Mesothelial cell of epicardium (in vitro differentiated cells): ENCODE measurements at places on chromosomes 12 and 14. TPM values are rescaled to one million over a fixed set of nuclear protein-coding genes. Genes with fewer than 3 reads are reported as not detected.
A peak's percentile ranks its signal among the peaks of the same experiment; 100 is the strongest.

DNA sequence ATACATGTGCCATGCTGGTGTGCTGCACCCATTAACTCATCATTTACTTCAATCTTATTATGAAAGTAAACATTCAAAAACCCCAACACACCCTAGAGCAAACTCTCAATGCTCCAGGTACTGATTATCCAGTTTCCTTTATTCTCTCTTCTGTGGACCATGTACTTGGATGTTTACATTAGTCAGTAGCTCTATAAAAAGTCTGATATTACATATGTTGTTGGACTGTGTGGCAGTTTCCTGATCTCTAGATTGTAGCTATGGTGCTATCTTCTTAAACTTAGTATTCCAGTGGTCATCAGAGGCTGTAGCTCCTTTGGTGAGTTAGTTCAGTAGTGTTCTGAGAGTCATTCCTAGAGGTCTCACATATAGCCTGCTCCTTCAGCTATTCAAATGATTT, 25.1 kb upstream of the ITGA5 start:
- DNase-seq = no peak

- no peak for DNase-seq
Measured at GRCh38 chr12:46811185-46811584, 14.6 kb downstream of the SLC38A4 start.

DNA sequence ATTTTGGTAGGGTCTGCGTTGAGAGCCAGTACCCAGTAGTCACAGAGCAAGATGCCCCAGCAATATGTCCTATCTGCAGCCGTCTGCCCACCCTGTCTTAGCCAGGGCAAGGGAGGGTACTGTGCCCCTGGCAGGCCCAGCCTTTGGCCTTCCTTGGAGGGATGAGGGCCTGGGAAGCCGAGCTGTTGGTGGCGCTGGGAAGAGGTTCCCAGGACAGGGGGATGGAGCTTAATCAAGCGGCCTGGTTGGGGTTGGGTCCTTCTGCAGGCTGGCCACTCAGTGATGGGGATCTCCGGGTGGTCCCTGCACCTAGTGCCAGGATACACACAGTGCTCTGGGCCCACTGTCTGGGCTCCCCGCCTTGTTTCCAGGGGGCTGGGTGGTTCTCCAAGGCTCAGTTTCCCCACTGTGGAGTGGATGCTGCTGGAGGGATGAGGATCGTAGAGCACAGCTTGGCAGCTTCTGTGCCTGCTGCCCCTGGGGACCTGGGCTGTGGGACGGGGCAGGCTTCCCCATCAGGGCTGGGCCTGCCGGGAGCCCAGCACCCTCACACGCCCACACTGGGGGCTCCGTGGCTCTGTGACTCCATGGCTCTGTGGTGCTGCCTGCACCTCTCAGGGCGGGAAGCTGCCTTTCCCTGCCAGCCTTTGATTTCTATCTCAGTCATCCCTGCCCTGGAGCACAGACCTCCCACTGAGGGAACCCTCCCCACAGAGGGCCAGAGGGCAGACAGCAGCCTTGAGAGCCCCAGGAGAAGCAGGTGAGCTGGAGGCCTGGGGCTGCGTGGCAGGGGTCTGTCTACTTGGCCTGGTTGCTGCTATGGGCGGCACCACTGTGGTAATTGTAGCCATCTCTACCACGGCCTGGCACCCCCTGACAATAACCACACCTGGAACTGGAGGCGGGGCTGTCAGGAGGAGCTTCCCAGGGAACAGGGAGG, 357.0 kb downstream of the TMEM121 start:
- DNase-seq = peak; percentile 27

- DNase-seq = no peak
Measured at GRCh38 chr12:27008081-27008480, 6.1 kb downstream of the TM7SF3 start.

GRCh38 chr12:20404576-20405346, 36.4 kb downstream of the PDE3A start:
- DNase-seq = no peak

Gene MYO1H
- total RNA-seq = not detected in 3 replicates

DNA sequence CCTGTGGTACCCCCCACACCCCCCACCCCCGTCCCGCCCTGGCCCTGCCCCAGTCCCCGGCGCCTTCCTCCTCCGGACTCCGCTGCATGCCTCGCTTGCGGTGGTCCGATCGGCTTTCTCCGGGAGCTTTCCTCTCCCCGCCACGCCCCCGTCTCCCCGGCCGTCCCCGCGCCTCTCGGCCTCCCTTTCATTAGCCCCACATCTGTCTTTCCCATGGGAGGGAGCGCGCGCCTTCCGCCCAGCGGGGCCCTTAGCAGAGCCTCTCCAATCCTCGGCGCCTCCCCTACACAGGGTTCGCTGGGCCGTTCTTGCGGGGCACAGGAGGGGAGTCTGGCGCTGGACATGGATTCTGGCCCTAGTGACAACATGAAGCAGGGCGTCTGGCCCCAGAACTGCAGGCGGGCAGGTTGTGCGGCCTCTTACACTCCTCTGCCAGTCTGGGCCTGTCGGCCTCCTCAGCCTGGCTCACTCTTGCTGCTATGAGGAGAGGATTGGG, 1.5 kb upstream of the EFS start:
- DNase-seq = peak; percentile 88

DNA sequence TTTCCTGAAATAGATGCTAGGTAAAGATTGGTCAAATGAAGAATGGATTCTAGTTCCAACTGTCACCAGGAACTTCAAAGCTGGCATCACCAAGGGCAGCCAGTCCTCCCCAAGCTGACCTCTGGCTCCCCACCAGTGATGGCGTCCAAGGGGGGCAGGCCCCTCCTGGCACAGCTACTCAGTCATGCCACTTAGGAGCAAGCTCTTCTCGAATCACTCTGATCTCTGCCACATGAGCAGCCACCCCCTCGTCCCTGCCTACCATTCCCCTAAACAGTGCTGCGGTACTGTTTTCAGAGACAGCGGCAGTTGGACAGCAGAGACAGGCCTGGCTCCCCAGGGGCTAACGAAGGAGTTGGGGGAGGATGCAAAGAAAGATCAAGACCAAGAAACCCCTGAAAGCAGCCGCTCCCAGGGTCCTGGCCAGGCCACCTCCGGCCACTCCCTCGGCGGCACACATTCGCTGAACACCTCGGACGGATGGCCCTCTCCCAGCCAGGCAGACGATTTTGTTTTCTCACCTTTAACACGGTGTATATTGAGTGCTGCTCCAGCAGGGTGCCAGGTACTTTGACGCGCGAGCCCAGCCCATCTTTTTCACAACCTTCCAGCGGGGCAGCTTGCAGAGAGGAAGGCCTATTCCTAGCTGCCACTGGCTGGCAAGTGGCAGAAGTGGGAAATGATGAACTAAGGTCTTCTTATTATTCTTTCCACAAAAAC, 47.4 kb downstream of the ARL6IP4 start:
- DNase-seq = no peak

Gene PLA2G1B
- not detected in 3 replicates for total RNA-seq

Gene ABCC9
- total RNA-seq = 1.00 to 1.6 TPM (median 1.4 TPM) in 3 replicates

Gene LRTM2
- total RNA-seq = 0.45 to 0.47 TPM in 2 of 3 replicates, not detected in the other

- DNase-seq = no peak
Measured at GRCh38 chr12:119838826-119839600, 38.1 kb downstream of the CIT start.

- no peak for DNase-seq
Measured at GRCh38 chr12:105569886-105570285, 239.4 kb downstream of the C12orf75 start.

Gene NRIP2
- 0.14 TPM in 1 of 3 replicates, not detected in the others for total RNA-seq

DNA sequence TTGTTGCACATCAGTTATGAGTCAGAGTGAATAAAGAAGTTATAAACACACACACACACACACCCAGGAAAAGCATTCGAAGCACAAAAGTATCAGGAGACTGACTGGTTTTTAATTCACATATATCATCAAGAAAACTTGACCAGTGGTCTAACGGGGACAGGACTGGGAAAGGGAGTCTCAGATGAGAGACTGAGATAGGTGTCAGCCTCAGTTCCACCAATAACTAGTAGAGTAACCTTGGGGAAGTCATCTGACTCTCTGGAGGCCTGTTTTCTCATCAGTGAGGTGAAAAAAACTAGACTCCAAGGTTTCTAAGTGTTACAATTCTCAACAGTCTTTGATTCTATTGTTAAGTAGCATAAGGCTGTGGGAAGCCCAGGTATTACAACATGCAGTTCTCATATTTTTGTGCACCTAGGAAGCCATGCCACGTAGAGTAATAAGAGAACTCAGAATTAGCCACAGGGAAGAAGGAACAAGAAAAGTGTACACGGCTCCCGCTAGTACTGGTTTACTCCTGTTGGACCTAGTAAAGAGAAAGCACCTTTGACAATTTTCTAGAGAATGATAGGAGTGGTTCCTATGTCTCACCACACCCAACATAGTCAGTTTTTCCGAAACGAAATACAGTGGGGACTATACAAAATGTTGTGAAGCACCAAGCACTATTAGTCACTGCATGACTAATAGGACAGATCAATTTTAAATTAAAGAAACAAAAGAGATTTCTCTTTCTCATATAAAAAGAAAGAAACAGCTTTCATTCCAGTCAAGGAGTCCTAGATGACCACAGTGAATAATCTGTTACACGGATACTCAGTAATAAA, 5.0 kb downstream of the PPTC7 start:
- no peak for DNase-seq

Gene ARHGEF25
- total RNA-seq = 60.4 to 65.0 TPM (median 62.4 TPM) in 3 replicates

Gene KERA
- 0.09 TPM in 1 of 3 replicates, not detected in the others for total RNA-seq

GRCh38 chr12:106791531-106791930, 17.0 kb downstream of the RIC8B start:
- DNase-seq = no peak

DNA sequence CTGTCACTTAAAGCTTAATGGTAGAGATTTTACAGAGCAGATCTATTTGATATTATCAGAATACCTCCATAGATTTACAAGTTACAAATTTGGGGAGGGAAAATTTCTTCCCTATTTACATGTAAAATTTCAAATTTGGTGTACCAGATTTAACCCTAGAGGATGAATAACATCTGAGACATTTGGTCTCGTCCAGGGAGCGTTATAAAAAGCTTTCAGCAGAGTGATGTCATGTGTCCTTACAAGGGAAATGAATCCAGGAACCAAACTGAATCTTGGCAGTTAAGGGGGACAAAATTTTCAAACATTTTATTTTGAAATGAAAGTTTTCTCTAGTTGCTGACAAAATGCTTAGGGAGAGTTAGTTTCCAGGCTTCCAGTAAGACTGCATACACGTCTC, 4.5 kb upstream of the CDK17 start:
- no peak for DNase-seq

Gene LUM
- 490 to 545 TPM (median 508 TPM) in 3 replicates for total RNA-seq

Gene RPL10L
- total RNA-seq = not detected in 3 replicates

DNA sequence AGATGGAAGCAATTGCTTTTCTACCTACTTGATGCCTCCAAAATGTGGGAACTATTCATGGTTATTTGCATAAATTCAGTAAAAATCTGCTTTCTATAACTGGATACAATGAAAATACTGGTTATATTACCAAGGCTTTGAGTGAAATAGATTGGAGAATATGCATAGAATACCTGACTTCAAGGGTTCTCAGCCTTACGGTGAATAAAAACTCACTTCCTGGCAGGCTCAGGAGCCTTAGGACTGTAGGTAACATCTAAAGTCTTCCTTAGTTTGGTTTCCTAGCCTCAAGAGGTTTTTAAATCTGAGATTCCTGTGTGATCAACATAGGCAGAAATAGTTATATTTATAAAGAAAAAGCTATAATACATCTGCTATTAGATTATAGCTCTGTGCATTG, 158.6 kb downstream of the SLC41A2 start:
- DNase-seq = no peak

- no peak for DNase-seq
Measured at GRCh38 chr14:69468949-69469348, 15.6 kb upstream of the PLEKHD1 start.

DNA sequence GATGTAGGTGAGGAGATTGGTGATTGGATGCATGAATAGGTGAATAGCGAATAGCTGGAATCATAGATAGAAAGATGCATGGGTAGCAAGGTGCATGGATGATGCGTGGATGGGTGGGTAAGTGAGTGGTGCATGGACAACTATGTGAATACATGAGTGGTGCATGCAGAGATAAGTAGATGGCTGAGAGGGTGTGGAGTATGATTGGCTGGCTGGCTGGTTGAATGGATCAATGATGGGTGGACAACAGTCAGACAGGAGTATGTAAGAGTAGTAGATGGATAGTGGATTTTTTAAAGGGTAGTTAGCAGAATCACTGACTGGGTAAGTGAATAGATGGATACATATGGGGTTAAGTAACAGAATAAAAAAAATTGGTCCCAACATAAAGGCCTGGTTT, 33.9 kb downstream of the SERPINA3 start:
- no peak for DNase-seq

DNA sequence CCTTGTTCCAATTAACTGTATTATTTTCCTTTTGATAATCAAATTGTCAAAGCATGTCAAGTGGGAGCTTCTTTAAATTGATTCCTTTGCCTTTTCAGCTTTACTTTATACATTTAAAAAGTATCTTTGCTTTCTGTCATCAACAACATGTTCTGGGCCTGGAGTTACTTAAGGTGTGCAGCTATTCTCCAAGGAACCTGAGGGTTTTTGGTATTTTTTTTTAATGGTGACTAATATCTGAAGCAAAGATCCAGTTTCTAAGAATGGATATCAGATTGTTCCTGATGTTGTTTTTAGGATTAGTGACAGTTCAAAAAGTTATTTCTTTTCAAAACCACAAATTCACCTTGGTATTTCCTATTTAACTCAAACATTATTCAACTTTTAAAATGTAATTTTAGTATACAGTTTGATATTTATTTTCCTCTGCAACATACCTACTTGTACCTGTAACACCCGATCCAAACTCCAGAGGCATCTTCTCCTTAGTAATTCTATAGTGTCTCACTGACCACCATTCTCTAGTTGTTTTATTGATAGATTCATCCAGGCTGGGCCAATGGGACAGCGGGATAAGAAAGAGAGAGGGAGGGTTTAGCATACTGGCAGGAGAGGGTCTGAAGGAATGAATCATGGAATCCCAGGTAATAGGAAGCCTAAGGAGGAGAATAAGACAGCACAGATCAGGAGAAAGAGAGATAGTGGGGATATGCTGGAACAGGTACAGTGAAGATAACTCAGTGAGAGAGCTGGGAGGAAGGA, 3.1 kb downstream of the CBLN3 start:
- DNase-seq = no peak

DNA sequence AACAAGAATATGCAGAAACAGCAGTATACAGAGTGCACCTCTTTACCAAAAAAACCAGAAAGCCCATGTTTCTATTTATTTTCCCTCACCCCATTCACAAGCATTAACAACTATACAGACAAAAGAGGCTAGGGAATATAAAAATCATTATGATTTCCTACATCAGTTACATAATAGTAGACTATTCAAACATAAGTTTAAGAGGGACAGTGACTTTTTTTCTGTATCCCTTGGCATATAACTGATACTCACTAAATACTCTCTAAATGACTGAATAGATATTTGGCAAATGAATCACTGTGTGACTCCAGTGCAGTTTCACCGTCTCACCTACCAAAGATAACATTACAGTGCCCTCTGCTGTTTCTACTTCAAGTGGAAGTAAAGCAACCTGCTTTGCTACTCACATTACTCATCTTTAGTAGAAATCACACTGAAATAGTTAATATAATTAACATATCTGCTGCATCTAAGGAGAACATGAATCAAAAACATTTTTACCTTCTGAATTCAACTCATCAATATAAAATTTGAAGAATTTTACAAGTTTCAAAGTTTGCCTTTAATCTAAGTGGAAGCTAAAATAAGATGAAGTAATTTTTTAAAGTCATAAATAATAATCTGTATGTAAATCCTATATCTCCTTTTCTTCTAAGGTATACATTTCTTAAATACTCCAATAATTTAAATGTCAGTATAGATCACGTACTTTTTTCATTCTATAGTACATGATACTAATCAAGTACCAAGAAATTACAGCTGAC, 103.8 kb downstream of the OSBPL8 start:
- DNase-seq = no peak
